Stimulated activated CD8-positive, alpha-beta memory T cell treated with anti-CD3 and anti-CD28 coated beads, Interleukin-4, amount 100 ng/mL, for 4 hours (primary cell): ENCODE measurements at places on chromosomes 6 and 20.

GRCh38 chr6:113052506-113052905 lies 705.4 kb downstream of the RFPL4B start:
- DNase-seq: no peak

- peak; percentile 11 for DNase-seq
These were observed 197.4 kb upstream of the KCNG1 start for GRCh38 chr20:51220293-51220706.

DNA sequence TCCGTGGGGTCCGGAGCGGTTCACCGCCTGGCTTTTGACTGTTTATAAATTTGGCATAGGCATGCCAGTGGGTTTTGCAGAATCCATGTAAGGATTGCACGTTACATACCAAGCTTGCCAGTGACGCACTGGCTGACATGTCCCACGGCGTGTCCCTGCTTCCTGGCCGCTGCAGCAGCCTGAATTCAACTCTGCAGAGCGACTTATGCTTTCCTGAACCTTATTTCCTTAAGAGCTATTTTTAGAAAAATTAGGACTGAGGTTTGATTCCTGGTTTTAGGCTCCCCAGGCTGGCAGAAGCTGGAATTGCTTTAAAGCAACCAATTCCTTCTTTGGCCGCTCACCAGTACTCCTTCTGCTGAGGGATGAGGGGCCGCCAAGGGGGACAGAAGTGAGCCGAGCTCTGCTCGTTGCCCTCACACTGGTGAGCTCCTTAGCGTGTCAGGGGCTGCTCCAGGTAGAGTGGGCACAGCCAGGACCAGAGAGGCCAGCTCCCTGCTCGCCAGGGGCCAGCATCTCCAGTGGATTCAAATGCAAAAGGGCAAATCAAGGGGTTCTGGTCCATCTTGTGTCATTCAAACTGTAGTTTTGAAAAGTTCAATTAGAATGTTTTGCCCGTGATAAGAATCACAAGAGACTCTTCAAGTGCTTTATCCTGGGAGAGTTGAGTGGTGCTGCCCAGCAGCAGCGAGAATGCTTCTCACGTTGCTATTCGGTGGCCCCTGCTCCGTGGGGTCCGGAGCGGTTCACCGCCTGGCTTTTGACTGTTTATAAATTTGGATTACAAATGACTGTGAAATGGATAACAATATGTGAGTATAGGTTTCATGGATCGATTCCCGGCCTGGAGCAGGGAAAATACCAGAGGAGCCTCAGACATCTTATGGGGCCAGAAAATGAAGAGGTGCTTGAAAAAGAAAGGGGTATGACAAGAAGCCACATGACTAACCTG lies 17.5 kb upstream of the IRF4 start:
- DNase-seq: no peak

GRCh38 chr6:582370-582769 lies 74.5 kb downstream of the HUS1B start:
- no peak for DNase-seq

DNA sequence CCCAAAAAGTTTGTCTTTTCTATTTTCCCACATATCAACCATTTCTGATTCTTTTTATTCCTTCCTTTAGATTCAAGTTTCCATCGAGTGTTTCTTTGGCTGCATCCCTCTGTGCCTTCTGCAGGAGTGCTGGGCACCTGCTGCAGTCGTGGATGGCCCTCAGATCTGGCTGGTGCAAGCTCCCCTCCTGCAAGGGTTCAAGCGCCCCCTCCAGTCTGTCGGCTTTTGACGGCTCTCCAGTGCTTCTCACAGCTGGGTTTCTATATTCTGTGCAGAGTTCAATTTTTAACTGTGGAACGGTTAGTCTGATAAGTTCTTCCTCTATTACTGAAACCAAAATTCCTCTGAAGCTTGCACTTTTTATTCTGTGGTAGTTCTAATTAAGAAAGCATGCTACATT lies 132.1 kb downstream of the HUS1B start:
- no peak for DNase-seq

DNA sequence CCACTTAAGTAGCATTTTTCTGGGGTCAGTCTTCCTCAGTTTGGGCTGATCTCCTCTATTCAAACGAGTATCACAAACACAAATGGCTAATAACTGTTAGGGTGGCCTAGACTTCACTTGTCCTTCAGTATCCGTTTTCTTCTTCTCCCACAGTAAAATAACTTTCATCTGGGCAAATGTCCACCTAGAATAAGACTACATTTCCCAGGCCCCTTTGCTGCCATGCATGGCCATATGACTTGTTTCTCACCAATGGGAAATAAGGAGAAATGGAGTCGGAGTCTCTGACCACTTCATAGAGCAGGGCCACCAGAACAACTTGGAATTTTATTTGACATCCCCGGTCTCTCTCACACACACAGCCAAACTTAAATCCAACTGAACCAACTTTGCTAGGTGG lies 51.4 kb downstream of the SULF2 start:
- no peak for DNase-seq

- no peak for DNase-seq
These were observed 809 bp upstream of the NOL7 start for GRCh38 chr6:13614126-13614925.
